ENCODE measurements at places on chromosomes 16 and 17.

DNA sequence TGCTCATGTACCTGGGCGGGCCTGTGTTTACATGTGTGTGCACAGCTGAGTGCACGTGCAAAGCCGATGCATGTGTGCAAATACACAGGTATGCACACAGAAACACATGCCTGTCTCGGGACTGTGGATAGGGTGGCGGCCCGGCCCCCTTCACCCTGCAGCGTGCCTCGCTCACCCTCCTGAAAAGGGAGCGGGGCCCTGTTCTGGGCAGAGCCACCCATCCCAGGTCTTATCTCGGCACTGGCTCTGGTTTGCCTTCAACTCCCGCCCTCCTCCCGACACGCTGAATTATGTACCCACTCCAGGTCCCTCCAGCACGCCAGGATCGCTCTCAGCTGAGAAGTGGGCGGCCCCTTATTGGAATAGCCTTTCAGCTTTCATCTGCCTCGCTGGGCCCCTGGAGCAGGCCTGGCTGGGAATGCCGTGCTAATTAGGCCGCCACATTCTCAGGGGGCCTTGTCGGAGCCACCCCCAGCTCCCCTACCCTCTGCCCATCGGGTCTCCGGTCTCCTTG lies 77.8 kb downstream of the RTN4RL1 start:
- no peak for DNase-seq

DNA sequence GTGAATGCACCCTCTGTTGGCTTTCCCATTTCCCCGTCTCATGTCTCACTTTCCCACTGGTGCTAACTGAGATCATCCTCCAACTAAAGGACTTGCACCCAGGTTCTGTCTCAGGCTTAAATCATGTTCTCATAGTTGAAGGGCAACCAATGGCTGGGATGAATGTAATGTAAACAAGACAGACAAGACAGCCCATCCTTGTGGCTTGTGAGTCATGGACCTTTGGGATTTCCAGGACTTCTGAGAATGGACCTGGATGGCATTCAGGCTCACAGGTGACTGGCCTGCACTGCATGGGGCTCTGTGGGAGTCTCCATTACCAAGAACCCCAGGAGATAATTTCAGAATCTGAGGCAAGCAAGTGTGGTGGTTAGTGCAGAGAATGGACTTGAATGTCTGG lies 347.5 kb downstream of the HAPSTR1 start:
- no peak for DNase-seq

DNA sequence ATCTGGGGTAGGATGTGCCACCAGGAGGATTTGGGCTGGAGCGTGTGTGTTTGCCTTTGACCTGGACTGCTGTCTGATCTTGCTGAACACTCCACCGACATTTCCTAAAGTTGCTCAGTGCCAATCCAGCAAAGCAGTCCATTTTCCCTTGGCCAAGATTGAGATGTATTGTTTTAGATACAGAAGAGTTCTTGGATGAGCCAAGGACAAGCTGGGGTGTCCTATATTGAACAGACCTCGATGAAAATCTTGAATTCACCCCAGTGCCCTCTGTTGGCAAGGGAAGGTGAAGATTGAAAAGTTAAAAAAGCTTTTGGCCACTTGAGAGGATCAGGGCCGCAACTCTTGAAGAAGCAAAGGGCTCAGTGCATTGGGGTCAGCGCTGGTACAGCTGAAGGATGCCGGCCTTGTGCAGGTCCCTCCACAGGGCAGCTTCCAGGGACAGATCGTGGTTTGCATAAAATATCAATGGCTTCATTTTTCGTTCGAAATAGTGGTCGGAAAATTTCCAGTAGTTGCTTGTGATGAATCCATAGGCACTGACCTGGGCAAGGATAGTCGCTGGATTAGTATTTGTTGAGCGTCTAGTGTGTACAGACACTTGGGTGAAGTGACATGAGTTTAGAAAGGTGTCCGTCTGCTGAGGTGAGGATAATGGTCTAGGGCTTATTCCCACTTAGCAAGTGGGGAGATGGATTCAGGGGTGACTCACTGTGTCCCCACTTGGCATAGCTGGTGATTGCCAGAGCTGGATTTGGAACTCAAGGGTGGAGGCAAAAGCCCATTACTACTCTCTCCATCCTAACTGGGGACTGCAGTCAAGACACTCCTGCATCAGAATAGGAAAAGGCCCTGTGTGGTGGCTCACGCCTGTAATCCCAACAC lies 19.7 kb downstream of the ST6GALNAC2 start:
- DNase-seq: peak; percentile 38

DNA sequence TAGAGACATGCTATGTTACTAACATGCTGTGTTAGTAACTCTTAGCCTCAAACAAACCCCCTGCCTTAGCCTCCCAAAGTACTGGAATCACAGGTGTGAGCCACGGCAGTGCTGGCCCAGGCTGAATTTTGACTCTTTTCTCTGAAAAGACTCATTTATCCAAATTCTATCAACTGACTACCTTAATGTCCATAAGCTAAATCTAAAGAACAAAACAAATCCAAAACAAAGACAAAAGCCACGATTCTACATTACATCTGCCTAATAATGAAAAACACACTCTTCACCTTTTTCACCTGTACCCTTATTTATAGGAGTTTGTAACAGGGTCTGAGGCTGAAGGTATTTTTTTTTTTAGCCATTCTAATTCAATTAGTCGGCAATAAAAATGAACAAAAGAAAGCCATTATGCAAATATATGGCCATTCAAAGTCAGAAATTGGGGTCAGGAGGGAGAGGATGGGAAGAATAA lies 432.5 kb downstream of the RBFOX1 start:
- peak; percentile 4 for DNase-seq

DNA sequence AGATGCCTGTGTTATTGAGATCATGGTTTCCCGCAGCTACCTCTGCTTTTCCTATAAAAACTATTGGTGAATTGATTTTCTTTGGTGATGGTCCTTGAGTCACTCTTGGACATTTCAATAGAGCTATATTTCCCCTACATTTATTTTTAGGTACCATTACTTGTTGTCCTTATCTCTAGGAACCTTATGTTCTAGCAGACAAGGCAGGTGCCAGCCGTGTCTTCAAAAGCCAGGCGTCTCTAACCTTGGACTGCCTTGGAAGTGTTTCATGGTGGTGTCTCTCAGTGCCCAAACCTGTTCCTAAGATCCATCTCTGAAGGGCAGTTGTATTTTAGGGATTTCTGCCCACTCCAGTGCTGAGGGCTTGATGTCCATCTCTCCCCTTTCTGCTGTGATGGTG lies 77.4 kb upstream of the CLEC18A start:
- no peak for DNase-seq

DNA sequence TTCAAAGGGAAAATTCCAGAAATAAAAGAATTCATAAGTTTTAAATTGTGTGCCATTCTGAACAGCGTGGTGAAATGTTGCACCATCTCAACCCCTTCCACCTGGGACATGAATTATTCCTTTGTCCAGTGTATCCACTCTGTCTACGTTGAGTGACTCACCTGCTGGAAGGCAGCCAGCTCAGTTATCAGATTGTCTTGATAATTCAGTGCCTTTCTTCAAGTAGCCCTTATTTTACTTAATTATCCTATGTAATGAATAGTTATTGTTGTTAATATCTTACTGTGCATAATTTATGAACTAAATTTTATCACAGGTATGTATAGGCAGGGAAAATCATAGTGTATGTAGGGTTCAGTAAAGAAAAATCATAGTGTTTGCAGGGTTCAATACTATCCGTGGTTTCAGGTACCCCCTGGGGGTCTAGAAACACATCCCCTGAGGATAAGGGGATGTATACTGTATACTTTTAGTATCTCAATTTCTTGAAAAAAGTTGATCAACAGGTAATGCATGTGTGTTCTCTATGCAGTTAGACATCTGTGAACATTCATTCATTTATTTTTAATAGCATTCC lies 7.7 kb upstream of the PCTP start:
- no peak for DNase-seq

DNA sequence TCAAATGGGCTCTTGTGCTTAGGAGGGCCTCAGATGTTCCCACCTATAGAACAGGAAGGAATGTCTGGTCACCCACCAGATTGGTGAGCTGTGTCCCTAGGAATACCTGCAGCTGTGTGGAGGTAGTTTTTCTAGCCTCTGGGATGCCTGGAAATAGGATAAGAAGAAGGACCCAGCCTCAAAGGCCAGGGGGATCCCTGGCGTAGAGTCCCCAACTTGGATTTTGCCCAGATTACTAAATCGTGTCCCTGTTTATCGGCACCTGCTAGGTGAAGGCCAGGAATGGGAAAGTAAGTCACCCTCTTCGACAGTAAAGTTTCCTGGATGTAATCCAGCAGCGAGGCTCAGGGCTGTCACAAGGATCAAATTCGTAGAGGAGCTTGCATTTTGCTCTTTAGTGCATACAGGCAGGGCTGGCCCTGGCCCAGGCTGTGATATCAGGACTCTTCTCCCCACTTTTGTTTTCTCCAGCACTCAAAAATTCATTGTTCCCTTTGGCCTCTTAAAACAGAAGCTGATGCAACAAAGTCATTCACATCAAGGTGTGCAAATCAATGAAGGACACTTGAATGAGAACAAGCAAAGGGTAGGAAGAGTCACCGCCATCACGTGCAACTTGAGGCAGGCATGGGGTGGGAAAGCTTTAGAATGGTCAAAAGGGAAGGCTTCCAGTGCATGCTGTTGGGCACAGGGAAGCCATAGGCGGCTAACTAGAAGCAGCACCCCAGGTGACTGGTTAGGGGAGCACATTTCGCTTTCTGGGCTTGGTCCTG lies 7.5 kb downstream of the SLC13A2 start:
- DNase-seq: peak; percentile 61

DNA sequence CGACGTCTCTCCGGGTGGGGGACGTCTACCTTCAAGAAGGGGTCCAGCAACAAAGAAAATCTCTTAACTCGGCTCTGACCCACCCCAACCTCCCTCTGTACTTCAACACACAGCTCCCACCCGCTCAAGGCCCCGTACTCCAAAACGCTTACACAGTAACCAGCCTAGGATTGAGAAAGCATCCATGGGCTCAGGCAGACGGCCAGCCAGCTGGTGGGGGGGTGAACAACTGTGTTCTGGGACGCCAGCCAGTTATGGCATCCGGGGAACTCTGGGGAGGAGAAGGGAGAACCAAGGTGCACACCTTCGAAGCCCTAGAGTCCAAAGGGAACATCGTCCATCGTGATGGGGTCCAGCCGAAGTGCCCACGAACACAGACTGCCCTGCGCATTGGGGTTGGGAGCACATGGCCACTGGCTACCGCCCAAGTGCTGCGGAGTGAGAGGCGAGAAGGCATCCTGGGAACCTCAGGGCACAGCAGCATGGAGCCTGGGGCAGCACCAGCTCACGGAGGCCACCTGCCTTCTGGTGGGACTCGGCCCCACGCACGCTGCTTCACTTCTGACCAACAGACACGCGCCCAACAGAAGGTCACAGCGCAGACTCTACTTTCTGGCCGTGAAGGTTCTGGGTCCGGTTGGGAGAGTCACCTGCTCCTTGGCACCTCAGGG lies 14.3 kb downstream of the SLC16A3 start:
- no peak for DNase-seq

DNA sequence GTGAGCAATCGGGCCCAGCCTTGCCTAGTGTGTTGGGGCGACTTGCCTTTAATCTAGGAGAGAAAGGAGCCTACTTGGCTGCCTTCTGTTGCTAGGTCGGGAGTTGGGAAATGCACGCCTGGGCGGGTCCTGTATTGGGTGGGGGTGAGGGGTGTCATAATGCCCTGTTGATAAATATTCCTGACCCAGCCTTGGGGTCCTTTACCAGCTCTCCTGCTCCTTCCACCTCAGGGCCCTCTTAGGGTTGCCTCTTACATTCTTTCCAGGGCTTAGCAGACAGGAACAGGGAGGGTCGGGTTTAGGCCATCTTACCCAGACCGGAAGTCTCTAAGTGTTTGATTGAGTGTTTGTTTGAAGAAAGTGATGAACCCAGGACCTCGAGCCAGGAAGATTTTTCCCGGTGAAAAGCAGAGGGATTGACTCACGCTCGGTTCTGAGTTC lies 112.9 kb downstream of the SEC14L1 start:
- no peak for DNase-seq

GRCh38 chr17:46023783-46024388 lies 24.8 kb downstream of the STH start:
- no peak for DNase-seq

DNA sequence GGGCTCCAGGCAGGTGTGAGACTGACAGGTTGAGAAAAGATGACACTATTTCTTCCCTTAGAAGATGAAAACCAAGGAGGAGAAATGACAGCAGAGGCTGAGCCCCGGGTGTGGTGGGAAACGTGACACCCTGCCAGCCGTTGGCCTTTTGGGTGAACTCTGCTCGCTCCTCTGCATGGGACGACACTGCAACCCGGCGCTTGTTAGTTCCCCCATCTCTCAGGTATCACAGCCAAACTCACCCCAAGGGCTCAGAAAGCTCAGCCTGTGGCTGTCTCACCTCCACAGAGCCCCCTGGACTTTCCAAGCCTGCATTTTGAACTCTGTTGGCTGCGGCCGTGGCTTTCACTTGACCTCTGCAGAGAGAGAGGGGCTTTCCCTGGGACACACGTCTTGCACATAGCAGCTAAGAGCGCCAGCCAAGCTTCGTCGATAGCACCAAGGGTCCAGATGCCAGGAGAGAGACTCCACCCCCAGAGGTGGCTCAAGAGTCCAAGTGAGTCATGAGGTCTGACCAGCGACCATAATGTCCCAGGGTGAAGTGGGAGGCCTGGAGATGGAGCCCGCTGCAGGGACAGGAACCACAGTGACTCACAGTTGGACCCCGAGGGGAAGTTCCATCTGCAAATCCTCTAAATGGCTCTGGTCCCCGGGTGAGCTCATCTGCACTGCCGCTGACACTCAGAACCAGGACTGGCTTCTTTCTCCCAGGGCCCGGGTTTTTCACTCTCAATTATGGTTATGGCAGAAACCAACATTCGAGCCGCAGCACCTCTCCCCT lies 301.9 kb downstream of the SOX9 start:
- no peak for DNase-seq

- DNase-seq: no peak
Measured at GRCh38 chr17:62112229-62112628, 47.2 kb upstream of the MED13 start.

- peak; percentile 64 for DNase-seq
Measured at GRCh38 chr17:74213861-74214391, 555 bp downstream of the TTYH2 start.

GRCh38 chr16:66273644-66274334 lies 92.7 kb upstream of the CDH5 start:
- peak; percentile 64 for DNase-seq

DNA sequence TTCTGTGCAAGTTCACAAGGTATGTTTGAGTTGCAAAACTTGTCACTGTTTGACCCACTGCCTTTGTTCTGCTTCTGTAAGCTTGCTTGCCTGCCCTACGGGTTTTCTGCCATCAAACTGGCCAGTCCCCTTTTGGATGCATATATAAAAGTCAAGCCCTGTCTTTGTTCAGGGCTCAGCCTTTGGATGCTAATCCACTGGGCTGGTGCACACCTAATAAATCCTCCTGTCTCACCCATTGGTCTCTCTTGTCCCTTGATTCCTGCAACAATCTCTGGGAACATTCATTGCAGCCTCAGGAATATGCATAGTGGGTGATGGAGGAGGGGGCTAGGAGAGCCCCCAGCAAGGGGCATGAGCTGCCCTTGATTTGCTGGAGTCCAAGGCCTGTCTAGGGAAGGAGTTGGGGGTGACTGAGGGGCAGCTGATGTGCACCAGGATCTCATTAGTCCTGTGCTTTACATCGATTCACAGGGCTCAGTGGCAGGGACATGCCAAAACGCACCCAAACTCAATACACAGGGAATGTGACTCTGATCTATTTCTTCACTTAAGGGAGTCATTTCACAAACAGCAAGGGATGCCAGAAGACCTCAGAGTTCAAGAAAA lies 225.4 kb upstream of the NLRP1 start:
- no peak for DNase-seq

- no peak for DNase-seq
Measured at GRCh38 chr17:18919963-18920362, 32.0 kb upstream of the SLC5A10 start.

Data from H7 (cell line).